Lung (tissue), 17 donors: ENCODE measurements at places on chromosomes 1 and 21. TPM values are rescaled to one million over a fixed set of nuclear protein-coding genes. Genes with fewer than 3 reads are reported as not detected.

DNA sequence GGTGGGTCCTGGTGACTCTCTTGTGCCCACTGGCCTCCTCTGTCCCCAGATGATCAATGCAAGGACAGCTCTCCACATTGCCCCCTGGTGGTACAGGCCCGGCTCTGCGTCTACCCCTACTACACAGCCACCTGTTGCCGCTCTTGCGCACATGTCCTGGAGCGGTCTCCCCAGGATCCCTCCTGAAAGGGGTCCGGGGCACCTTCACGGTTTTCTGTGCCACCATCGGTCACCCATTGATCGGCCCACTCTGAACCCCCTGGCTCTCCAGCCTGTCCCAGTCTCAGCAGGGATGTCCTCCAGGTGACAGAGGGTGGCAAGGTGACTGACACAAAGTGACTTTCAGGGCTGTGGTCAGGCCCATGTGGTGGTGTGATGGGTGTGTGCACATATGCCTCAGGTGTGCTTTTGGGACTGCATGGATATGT is 10.8 kb downstream of the ADAMTSL4 start:
- no peaks in the 10 kb centered on the region for H3K27me3 ChIP-seq
- H3K4me3 ChIP-seq, result no peak overlapping the region
- H3K27ac ChIP-seq, result peak overlapping the region; percentile 93
- peaks cover 42% of the 10 kb centered on the region for H3K4me1 ChIP-seq

GRCh38 chr1:192657760-192658159 is 21.8 kb downstream of the RGS13 start:
- no peaks in the 10 kb centered on the region for H3K27me3 ChIP-seq
- no peaks in the 10 kb centered on the region for H3K36me3 ChIP-seq
- H3K4me3 ChIP-seq, result no peak overlapping the region
- no peak overlapping the region for H3K27ac ChIP-seq

The IARS2 gene
- total RNA-seq, result 55.1 TPM

DNA sequence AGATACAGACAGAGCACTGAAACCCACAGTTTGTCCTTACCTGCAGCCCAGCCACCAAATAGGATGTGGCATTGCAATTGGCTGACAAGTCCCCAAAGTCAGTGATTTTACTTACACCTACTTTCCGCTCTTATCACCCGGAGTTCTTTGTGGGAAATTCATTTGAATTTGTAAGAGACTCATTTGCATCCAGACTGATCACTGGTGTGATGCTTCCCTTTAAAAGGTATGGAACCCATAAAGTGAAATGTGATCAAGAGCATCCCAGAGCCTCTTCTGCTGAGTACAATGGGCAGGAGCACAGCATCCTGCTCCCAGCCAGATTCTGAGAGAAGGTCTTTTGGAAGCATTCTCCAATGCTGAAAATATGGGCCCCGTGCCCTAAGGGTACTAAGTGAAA is 161.4 kb downstream of the DAB1 start:
- H3K27ac ChIP-seq, result no peak overlapping the region
- H3K36me3 ChIP-seq, result no peaks in the 10 kb centered on the region
- H3K4me3 ChIP-seq, result no peak overlapping the region
- no peak for DNase-seq

DNA sequence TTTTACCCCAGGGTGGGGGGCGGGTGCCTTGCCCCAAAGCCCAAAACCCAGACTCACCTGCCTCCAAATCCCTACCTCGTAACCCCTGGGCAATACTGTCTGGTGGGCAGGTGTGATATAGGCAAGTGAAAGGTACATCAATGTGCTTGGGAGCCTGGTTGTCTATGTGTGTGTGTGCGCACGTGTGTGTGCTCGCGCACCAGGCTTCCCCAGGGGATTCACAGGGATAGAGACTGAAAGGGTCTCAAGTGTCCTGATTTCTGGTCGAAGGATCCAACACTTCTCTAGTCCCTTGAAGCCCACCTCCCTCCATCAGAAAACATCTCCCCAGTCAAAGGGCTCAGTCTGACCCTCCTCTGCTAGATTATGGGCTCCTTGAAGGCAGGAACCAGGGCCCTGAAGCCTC is 28.9 kb upstream of the EPB41 start:
- no peaks in the 10 kb centered on the region for H3K27me3 ChIP-seq
- H3K27ac ChIP-seq, result peak overlapping the region; percentile 17
- peaks cover 28% of the 10 kb centered on the region for H3K4me1 ChIP-seq
- no peak for DNase-seq
- H3K4me3 ChIP-seq, result no peak overlapping the region

DNA sequence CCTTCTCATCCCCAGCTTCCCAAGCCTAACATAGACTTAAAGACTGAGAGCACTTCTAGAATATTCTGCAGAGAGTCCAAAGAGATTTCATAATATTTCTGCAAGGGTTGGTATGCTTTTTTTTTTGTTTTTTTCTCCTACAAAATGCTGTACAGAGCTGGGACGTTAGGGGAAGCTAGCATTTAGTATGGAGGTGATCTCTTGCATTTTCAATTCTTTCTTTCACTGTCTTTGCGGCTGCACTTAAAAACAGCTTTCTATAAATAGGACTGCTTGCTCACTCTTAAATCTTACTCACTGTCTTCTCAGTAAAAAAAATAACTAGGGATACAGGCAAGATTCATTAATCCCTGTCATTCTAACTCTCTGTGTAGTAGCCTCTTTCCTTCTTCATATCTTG is 7.4 kb downstream of the DSCAM start:
- no peaks in the 10 kb centered on the region for H3K36me3 ChIP-seq
- H3K4me3 ChIP-seq, result no peak overlapping the region
- peaks cover 30% of the 10 kb centered on the region for H3K27me3 ChIP-seq
- DNase-seq, result no peak
- no peak overlapping the region for H3K27ac ChIP-seq

The SPRR5 gene
- total RNA-seq, result not detected

GRCh38 chr1:185373813-185374529 is 56.9 kb upstream of the IVNS1ABP start:
- no peaks in the 10 kb centered on the region for H3K27me3 ChIP-seq
- no peak overlapping the region for H3K27ac ChIP-seq
- H3K36me3 ChIP-seq, result no peaks in the 10 kb centered on the region
- DNase-seq, result no peak
- no peaks in the 10 kb centered on the region for H3K4me1 ChIP-seq

The TGFBR3 gene
- total RNA-seq, result 99.6 TPM

- H3K36me3 ChIP-seq, result peaks cover 25% of the 10 kb centered on the region
- H3K27ac ChIP-seq, result peak overlapping the region; percentile 58
- H3K4me3 ChIP-seq, result peak overlapping the region; percentile 73
Observed at GRCh38 chr1:2555634-2556276, 416 bp upstream of the TNFRSF14 start.

GRCh38 chr1:114561333-114561732 is 20.1 kb downstream of the BCAS2 start:
- H3K27me3 ChIP-seq, result no peaks in the 10 kb centered on the region
- no peak overlapping the region for H3K27ac ChIP-seq
- no peaks in the 10 kb centered on the region for H3K4me1 ChIP-seq
- peaks cover 8% of the 10 kb centered on the region for H3K36me3 ChIP-seq
- DNase-seq, result no peak

DNA sequence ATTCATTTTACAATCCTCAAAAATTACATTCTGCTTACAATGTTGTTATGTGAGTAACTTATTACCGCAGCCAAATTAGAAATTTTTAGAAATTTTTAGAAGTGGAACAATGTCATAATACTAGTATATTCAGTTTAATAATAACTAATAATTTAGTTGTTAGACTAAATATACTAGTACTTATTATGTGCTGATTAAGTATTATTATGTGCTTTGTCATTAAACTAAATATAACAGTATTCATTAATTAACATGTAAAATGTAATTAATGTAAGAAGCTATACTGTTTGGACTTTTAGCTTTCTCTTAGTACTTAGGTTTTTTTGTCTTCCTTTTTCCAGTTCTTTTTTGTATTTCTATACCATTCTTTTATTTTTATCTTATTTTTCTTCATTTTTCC is 15.3 kb downstream of the ODR4 start:
- DNase-seq, result no peak
- no peak overlapping the region for H3K4me3 ChIP-seq
- H3K27me3 ChIP-seq, result no peaks in the 10 kb centered on the region
- H3K36me3 ChIP-seq, result peaks cover 8% of the 10 kb centered on the region
- no peak overlapping the region for H3K27ac ChIP-seq

The SPRR2F gene
- not detected for total RNA-seq

- H3K36me3 ChIP-seq, result no peaks in the 10 kb centered on the region
- no peak for DNase-seq
- H3K4me3 ChIP-seq, result no peak overlapping the region
- H3K27ac ChIP-seq, result no peak overlapping the region
- peaks cover 5% of the 10 kb centered on the region for H3K27me3 ChIP-seq
Observed at GRCh38 chr1:33610864-33611455, 138.5 kb downstream of the ZSCAN20 start.

DNA sequence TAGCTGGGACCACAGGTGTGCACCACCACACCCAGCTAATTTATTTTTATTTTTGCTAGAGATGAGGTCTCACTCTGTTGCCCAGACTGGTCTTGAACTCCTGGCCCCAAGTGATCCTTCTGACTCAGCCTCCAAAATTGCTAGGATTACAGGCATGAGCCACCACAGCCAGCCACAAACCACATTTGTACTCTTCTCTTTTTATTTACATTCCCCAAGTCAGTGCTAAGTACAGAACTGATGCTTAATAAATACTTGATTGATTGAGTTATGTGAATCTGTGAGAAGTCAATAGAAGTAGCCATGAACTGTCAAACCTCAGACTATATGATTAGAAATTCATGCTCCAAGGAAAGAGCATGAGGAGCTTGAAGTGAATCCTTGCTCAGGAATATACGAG is 48.5 kb upstream of the S1PR1 start:
- H3K27me3 ChIP-seq, result no peaks in the 10 kb centered on the region
- no peak overlapping the region for H3K27ac ChIP-seq
- no peaks in the 10 kb centered on the region for H3K4me1 ChIP-seq

The SLC30A10 gene
- total RNA-seq, result not detected

GRCh38 chr1:37746806-37747205 is 18.1 kb downstream of the EPHA10 start:
- peaks cover 13% of the 10 kb centered on the region for H3K27me3 ChIP-seq
- no peaks in the 10 kb centered on the region for H3K4me1 ChIP-seq
- no peak overlapping the region for H3K4me3 ChIP-seq
- no peak overlapping the region for H3K27ac ChIP-seq

The ORC1 gene
- 2.5 TPM for total RNA-seq

GRCh38 chr21:36450511-36450910 is 29.4 kb downstream of the CLDN14 start:
- no peaks in the 10 kb centered on the region for H3K36me3 ChIP-seq
- no peak overlapping the region for H3K27ac ChIP-seq
- H3K4me1 ChIP-seq, result peaks cover 5% of the 10 kb centered on the region

The LAPTM5 gene
- 310 TPM for total RNA-seq

GRCh38 chr1:244273845-244274619 is 177.7 kb downstream of the ADSS2 start:
- no peaks in the 10 kb centered on the region for H3K27me3 ChIP-seq
- H3K36me3 ChIP-seq, result no peaks in the 10 kb centered on the region
- H3K27ac ChIP-seq, result no peak overlapping the region
- no peaks in the 10 kb centered on the region for H3K4me1 ChIP-seq

DNA sequence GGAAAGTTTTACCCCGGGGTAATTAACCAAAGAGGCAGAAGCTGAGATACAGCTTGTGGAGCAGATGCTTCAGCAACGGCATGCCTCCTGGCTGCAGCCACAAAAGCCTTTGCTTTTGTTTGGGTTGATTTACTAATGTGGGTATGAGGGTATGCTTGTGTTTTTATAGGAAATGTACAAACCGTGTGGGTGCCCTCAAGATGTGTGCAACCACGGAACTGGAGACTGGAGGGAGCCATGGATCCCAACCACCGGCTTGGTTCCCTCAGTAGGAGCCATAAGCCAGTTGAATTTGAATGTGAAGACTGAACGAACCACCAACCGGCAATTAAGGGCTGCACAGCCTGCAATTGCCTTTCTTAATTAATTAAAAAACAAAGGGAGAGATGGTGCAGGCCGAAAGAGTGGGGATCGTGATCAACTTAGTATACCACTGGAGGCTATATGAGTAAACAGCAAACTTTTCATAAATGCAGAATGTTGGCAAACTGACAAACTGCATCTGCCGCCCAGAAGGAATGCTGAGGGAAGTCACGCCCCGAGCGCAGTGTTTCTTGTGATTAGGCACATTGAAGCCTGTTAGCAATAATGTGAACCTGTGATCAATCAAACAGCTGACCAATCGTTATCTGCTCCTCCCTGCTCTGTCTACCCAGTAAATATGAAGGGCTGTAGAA is 104.1 kb downstream of the DISP1 start:
- no peak overlapping the region for H3K4me3 ChIP-seq
- no peaks in the 10 kb centered on the region for H3K27me3 ChIP-seq
- DNase-seq, result no peak
- H3K36me3 ChIP-seq, result no peaks in the 10 kb centered on the region

- no peak overlapping the region for H3K27ac ChIP-seq
- no peaks in the 10 kb centered on the region for H3K36me3 ChIP-seq
- H3K27me3 ChIP-seq, result no peaks in the 10 kb centered on the region
- H3K4me3 ChIP-seq, result no peak overlapping the region
Observed at GRCh38 chr21:43297391-43297981, 128.7 kb downstream of the CRYAA start.

The LCE1E gene
- total RNA-seq, result not detected

The S100A7 gene
- total RNA-seq, result not detected

DNA sequence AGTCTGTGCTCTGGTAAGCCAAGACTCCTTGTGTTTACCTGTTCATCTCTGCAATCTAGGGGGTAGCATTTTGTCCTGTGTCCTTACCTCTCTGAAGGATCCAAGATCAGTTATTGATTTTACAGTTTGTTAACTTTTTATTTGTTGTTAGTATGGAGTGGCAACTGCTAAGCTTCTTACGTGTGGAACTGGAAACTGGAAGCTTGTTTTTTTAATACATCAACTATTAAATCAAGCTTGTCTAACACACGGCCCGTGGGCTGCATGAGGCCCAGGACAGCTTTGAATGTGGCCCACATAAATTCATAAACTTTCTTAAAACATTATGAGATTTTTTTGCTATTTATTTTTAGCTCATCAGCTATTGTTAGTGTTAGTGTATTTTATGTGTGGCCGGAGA is 29.2 kb upstream of the MPC2 start:
- H3K27ac ChIP-seq, result no peak overlapping the region
- H3K27me3 ChIP-seq, result no peaks in the 10 kb centered on the region
- H3K36me3 ChIP-seq, result no peaks in the 10 kb centered on the region
- H3K4me1 ChIP-seq, result peaks cover 3% of the 10 kb centered on the region
- no peak for DNase-seq

The SLFNL1 gene
- total RNA-seq, result 9.2 TPM

The CDC42BPA gene
- total RNA-seq, result 32.7 TPM

- no peaks in the 10 kb centered on the region for H3K27me3 ChIP-seq
- H3K27ac ChIP-seq, result no peak overlapping the region
- H3K4me3 ChIP-seq, result no peak overlapping the region
- H3K4me1 ChIP-seq, result no peaks in the 10 kb centered on the region
Observed at GRCh38 chr1:98940069-98940721, 64.5 kb downstream of the PLPPR5 start.

The PIGR gene
- 381 TPM for total RNA-seq

DNA sequence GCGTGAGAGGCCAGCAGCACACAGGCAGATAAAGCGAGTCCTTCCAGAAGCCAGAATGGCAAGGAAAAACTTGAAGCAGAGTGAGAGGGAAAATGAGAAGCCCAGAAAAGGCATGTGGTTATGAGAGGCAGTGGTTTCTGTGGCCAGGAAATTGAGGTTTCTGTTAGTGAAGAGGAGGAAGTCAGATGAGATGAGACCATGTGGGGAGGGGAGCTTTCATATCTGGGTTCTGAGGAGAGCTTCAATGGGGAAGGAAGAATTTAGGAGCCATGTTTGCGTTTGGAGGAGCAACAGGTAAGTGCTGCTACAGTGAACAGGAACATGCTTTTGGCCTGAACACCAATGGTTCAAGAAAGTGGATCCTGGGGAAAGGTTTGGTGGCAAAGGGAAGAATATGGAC is 6.1 kb upstream of the CD1A start:
- H3K4me3 ChIP-seq, result no peak overlapping the region
- H3K4me1 ChIP-seq, result no peaks in the 10 kb centered on the region
- no peak overlapping the region for H3K27ac ChIP-seq
- H3K27me3 ChIP-seq, result no peaks in the 10 kb centered on the region
- H3K36me3 ChIP-seq, result no peaks in the 10 kb centered on the region

The CKS1B gene
- total RNA-seq, result 22.3 TPM

The ELAVL4 gene
- total RNA-seq, result 0.55 TPM
